ENCODE measurements at places on chromosomes 4 and X.

GRCh38 chrX:124209792-124210576 is 122.5 kb upstream of the TEX13D start:
- no peak for DNase-seq

DNA sequence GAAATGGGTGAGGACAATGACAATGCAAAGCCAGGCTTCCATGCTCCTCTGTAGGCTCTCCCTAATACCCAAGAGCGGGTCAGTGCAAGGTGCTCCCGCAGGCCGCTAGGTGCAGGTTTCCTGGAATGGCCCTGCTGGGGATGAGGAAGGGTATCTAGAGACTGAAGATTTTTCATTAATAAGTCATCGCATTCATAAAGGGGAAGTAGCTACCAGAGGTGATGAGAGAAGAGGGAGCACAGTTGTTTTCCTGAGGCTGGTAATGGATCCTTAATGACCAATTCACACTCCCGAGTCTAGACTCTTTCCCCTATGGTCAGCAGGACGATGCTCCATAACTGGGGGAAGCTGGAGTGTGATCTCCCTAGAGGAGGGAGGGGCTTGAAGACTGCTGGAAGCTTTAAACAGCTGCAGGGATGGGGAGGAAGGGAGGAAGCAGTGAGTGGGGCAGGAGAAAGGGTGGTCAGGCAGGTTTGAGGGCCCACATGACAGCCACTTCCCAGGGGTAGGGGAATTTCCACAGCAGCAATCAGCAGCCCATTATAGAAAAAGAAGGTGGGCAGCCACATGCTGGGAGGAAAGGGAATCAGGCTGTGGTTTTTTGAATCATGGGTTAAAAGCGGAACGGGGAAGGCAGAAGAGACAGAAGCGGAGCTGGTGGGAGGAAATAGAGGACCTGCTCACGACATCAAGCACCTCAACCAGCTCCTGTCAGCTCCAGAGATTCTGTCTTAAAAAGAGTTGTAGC is 10.2 kb upstream of the ATP6AP2 start:
- no peak for DNase-seq

- DNase-seq: no peak
Measured at GRCh38 chrX:136182414-136182813, 35.1 kb downstream of the FHL1 start.

DNA sequence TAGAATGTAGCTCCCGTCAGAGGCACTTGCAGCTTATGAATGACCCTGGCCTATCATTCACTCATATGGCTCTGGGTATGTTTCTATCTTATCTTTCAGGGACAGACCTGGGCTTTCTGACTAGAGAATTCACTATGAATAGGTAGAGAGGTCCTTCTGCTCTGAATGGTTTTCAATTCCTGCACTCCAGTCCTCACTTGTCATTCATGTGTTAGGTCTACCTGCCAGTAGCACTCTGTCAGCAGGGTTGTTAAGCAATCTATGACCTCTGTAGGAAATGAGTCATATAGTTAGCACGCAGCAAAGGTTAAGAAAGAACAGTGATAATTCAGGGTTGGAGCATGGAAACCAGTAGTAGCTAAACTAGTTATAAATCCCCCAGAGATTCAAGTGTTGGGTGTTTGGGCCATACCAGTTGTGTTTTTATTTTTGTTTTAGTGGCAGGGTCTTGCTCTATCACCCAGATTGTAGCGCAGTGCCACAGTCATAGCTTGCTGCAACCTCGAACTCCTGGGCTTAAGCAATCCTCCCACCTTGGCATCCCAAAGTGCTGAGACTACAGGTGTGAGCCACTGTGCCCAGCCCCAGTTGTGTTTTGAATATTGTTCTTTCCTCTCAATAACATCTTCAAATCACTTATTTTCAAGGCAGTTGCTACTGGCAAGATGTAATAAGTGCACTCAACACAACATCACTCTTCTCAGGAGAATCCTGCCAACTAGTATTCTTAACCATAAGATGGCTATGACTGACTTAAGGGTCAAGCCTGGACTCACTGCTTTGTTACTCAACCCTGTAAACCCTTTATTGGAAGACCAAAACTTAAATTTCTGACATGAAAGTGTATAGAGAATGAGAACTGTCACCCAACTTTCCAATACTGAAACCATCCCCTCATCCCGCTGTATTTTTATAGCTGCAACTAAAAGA is 25.1 kb downstream of the ARL13A start:
- no peak for DNase-seq

GRCh38 chr4:101288365-101289145 is 58.8 kb downstream of the PPP3CA start:
- no peak for DNase-seq

DNA sequence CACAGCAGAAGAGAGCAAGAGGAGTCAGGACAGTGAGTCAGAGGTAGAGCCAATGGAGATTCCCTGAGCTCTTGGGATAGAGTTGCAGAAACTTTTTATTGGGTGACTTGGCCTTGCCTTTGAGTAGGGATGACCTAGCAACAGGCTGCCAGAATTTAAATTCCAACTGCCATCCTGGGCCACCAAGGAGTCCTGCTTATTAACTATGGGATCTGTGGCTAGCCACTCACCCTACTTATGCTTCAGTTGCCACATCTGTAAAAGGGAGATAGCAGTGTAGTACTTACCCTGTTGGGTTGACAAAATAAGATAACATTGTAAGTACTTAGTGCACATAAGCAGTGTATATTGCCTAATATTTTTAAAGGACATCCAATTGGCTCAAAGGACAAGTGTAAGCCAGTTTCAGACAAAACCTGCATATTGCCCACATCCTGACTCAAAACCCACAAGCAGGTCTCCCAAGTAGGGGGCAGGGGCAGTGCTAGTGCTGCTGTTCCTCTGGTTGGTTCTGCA is 43.5 kb upstream of the TMEM164 start:
- no peak for DNase-seq

- DNase-seq: no peak
Measured at GRCh38 chrX:19613645-19614323, 98.5 kb upstream of the MAP3K15 start.

Measured in stimulated activated CD8-positive, alpha-beta memory T cell treated with anti-CD3 and anti-CD28 coated beads, Interleukin-12 subunit alpha, Interleukin-12 subunit beta, amount 100 ng/mL, for 4 hours (primary cell).